Cerebellar nuclear complex (tissue), 1 donor: ENCODE measurements at places on chromosomes 6 and 20.

DNA sequence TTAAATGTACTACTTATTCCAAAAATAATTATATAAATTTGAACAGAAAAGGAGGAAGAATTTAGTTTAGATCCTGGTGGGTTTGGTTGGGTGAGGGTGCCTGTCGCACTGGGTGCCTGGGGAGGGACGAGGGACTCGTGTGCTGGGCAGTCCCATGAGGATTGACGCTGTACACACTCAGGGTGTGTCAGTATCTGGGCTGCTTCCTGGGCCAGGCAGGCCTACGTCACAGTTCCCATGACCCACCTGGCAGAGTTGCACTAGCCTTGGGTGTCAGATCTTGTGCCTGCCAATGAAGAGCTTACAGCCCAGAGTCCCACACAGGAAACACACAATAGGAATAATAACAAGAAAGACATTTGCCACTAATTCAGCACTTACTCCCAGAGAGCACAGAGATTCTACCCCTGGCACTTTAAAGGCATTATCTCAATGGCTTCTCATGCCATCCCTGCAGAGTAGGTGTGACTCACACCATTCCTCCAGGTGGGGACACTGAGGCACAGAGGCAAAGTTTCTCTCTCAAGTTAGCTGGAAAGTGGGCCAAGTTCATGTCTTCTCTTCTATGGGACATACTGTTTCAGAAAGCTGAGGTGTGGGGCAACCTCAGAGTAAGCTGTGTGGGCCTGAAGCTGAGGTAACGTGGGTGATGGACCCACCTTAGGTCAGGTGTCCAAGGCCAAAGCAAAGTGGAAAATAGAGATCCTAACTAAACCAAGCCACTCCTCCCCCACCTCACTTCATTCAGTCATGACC, 1.3 kb upstream of the SDCBP2 start:
- no peak for DNase-seq

- DNase-seq, result no peak
These were observed 47.7 kb downstream of the STMND1 start for GRCh38 chr6:17149571-17149970.

DNA sequence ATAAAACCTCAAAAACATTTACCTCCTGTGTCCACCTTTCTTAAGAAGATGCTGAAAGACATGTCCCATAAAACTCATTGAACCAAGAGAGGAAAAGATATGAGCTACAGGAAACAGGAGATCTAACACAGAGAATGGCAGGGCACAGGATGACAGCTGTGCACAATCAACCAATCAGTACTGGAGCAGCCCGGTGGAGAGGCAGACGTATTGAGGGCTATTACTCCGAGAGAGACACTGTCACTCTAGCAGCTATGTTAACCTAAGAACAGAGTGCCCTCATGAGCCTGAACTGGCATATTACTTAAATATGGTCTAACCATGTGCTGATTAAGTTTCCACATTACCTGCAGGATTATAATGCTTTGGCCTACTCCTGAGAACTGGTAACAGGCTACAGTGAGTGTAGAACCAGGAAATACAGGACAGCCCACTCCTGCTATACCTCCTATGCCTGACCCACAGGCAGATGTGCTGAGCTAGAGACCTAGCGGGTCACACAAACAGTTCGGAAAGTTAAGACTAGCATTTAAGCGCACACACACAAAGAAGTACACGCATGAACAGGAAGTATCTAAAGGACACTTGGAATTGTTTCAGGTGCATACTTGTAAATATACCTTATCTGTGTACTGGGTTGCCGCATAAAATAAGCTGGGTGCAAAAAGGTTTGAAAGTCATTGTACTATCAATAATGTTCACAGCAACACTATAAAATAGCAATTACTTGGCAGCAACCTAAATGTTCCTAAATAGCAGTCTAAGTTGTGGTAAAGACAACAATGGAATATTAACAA, 199.3 kb upstream of the SHLD1 start:
- no peak for DNase-seq

GRCh38 chr6:63975699-63976098, 340.1 kb downstream of the PHF3 start:
- DNase-seq, result no peak

GRCh38 chr6:25312034-25312620, 33.0 kb downstream of the CARMIL1 start:
- DNase-seq, result no peak

DNA sequence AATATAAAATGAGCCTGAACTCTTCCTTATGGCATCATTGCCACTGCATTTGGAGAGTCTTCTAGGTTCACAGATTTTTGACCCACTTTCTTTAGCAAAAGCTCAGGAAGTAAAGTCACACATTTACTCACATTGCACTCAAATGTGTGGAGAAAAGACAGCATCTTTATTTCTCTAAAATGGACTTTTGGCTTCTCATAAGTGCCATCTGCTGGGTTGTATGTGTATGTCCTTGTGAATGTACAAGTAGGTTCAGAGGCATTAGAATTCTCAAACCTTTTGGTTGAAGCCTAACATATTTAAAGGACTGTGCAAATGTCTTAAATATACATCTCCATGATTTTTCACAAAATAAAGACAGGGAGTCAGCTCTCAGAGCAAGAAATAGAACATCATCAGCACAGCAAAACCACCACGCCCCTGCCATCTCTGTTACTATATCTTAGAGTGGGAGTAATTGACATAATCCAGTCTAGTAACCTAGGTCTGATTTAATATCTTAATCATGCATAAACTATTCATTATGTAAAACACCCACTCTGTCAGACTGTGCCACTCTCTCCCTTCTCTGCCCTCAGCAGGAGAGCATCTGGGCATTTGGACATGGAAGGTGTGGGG, 42.2 kb upstream of the SPTLC3 start:
- no peak for DNase-seq

DNA sequence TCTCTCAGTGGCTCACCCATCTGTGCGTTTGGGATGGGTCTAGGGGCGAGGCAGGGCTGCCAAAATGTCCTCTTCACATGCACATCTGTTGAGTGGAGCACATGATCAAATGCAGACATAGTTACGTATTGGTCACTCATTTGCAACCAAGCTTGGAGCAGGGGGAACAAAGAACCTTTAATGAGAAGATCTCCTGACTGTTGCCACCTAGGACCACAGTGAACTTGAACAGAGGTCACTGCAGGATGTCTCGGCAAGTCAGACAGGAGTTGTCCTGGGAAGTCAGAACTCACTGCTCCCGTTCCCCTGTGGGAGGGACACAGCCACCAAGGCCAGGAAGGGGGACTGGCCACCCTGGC, 73.4 kb downstream of the SSR1 start:
- DNase-seq, result no peak

DNA sequence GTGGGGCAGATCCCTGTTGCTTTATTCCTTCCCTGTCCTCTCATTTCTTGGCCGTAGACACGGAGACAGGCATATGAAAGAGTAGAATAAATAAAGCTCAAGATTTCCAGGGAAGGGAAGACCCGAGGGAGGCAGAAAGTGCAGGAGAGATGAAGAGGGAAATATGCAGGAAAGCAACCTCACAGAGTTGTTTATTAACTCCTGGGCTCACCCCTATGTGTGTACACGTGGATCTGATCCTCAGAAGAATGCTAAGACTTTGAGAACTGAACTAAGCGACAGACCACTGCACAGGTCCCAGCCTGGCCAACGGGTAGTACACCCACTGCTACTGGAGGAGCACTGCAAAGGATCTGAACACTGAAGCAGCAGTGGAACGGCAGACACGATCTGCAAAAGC, 156.2 kb downstream of the KIF16B start:
- DNase-seq, result no peak

GRCh38 chr20:41344477-41344876, 3.9 kb downstream of the LPIN3 start:
- DNase-seq, result no peak

DNA sequence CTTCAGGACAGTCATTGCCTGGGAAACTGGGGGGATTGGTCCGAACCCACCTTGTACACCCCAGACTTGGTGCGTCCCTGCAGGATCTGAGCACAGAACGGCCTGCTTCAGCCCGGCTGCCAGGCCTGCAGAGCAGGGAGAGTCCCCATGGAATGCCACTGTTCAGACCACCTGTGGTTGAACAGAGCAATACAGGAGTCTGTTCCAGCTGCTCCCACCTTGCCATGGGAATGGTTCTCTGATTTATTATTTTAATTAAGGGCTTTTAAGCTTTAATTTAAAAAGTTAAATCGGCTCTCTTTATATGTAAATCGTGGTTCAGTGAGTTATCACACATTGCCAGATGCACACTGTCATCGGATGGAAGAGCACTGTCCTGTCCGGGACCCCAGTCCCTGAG, 310.4 kb downstream of the CDH4 start:
- no peak for DNase-seq

DNA sequence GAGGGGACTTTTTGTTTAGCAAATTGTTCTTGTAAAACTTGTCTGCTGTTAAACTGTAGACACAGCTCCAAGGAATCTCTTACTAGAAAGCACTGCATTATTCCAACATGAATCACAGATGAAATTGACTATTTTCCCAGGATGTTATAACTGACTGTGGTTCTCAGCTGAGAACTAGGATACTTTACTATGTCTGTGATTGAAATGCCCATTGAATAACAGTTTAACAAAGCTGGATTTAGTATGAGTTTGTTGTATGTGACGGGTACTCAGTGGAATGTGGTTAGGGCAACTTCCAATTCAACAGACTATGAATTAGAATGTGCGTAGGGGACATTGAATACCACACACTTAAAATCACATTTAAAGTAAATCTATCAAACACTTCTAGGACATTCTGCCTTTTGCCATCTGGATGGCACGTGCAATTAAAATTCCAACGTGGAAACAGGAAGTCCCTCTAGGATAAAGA, 193.4 kb upstream of the PREP start:
- DNase-seq, result no peak

- no peak for DNase-seq
These were observed 161.9 kb downstream of the FARS2 start for GRCh38 chr6:5423251-5423650.

DNA sequence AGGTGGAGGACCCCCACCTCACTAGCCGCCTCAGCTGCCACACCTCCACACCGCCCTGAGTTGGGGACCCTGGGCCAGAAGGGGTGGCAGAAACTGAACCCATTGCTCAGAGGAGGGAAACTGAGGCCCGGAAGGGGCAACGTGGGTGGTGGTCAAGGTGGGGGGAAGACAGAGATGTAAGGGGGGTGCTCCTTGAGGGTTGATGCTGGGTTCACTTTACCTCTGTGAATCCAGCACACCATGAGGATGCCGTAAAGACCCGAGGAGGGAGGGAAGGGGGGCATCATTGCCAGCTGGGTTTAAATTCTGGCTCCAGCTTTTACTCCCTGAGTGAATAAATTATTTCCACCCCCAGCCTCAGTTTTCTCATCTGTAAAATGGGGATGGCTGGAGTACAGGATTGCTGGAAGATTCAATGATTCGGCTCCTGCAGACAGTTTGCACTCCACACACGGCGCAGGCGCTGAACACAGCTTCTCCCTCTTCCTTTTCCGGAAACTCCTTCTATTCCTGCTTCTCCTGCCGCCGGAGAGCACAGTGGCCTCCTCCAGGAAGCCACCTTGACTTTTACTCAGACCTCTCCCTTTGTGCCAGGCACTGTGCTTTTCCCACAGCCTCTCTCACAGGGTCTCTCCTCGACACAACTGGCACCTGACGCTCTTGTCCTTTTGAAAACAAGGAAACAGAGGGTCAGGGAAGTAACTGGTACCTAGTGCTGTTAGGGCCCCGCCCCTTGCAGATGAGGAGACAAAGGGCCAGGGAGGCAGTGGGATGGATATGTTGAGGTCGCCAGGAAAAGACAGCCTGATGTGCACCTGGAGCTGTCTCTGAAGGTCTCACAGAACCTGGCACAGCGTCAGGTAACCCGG, 59.4 kb downstream of the UBE2V1 start:
- DNase-seq, result no peak

DNA sequence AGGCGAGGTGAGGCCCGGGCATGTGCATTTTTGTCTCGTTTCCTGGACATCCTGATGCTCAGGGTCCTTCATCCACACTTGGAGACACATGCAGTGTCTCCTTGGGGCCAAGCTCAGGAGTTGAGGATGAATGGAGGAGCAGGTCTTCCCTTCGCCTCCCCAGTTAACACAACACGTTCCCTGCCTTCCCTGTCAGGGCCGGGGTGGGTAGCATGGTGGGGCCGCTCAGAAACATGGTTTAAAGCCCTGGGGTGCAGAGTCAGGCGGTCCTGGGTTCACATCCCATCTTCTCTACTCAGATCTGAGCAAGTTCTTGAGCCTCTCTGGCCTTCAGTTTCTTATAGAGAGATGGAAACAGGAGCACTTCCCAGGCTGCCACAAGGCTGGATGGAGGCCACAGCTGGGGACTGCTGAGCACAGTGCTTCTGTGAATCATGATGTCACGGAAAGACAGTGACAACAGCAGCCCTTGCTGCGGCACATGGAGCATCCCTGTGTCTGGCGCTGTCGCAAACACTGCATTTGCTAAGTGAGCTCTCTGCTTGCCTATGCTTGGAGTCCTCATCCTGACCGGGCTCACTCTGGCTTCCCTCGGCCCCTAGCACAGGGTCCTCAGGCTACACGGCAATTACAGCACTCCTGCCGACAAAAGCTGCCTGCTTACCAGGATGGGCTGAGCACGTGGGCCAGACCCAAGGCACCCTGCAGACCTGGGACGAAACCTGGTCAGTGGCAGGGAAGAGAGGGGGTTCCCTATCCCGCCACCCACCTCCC, 45.6 kb upstream of the STX16 start:
- no peak for DNase-seq

GRCh38 chr6:162387718-162388382, 339.7 kb downstream of the PRKN start:
- no peak for DNase-seq

DNA sequence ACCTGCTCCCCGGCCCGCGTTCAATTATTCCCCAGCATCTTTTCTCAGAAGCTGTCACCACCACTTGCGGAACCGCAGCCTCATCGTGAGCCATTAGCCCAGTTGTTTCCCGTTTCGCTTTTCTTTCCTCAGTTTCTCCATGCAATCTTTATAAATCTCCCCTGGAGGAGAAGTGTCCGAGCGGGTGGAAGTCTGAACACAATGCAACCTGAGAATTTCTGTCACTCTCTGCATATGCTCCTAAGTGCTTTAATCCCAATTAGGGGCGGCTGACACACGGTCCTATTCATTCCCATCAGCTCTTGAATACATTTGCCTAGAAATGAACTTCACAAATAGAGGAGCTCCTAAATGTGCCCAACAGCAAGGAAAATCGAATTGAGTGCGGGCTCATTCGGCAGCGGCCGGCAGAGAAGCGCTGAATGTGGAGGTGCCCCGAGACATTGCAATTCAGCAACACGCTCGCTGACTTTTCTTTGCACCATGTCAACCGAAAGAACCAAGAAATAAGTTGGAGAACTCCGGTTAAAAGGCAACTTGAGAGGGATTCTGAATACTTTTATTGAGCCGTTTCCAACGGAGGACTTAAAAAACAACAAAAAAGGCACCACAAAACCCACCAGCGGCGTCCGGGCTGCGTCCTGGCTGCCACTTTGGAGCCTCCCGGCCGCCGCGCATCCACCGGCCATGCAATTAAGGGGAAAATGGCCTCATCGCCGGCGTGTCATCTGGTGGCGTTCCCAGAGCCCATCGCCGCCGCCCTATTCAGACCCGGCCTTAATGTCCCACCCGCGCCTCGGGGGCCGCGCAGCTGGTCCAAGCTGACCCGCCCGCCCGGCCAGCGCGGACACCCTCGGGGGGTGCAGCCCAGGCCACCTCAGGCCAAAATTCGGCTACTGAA, 3.9 kb upstream of the PRDM13 start:
- DNase-seq, result no peak

- DNase-seq, result no peak
These were observed 39.9 kb downstream of the EDN3 start for GRCh38 chr20:59340201-59340885.
